BJ (cell line): ENCODE measurements at places on chromosomes 12 and 14.
A peak's percentile ranks its signal among the peaks of the same experiment; 100 is the strongest.

DNA sequence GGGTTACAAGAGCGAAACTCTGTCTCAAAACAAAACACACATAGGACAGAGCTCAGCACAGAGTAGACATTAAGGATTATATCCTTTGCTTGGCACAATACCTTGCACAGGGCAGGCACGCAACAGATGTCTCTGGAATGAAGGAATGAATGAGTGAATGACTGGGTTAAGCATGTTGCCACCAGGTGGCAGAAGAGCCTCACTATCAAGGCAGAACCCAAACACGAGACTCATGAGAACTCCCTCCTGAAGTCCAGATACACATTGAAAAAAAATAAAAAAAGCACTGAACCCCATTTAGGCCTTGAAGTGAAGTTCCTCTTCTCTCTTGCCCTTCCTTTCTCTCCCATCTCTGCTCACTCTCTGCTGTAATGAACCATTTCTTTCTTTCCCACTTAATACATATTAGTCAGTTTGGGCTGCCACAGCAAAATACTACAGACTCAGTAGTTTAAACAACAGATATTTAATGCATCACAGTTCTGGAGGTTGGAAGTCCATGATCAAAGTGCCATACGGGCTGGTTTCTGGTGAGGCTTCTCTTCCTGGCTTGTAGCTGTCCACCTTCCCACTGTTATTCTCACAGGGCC is 26.6 kb upstream of the LTA4H start:
- peak; percentile 28 for DNase-seq

DNA sequence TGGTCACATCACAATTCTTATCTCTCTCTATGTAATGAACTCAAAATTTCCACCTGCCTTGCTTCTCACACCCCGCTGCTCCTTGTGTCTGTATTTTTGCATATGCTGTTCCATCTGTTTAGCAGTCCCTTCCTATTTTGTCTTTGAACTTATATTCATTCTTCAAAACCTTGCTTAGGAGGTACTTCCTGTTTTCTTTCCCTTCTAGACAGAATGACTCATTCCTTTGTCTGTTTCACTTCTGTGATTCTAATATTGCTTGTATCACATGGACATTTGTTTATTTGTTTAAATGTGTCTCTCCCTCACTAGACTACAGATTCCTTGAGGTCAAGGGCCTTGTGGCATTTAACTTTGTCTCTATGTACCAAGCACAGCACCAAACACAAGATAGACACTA is 424.2 kb downstream of the ETNK1 start:
- no peak for DNase-seq

DNA sequence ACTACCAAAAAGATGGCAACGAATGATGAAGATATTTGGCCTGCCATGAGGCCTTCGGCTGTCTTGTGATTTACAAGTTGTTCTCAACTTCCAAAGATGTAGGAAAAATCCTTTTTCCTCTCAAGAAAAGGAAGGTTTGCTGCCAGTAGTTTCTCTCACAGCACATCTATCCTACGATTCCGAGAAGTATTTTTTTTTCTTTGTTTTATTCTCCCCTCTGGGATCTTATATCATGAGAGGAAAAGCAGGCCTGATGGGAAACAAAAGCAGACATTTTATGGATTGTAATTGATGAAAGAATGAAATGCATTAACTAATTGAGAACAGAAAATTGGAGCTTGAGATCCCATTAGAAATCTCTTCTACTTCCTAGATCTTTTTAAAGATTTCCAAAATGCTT is 1197.9 kb upstream of the SEL1L start:
- no peak for DNase-seq

- DNase-seq = no peak
These were observed 5.5 kb downstream of the AMN start for GRCh38 chr14:102927878-102928411.

- DNase-seq = no peak
These were observed 230.9 kb upstream of the NOVA1 start for GRCh38 chr14:26828741-26829140.

- no peak for DNase-seq
These were observed 199.9 kb upstream of the RTL1 start for GRCh38 chr14:101103321-101103901.

GRCh38 chr12:46491548-46491947 is 119.0 kb upstream of the SLC38A2 start:
- DNase-seq = no peak

- no peak for DNase-seq
These were observed 51.8 kb upstream of the NUAK1 start for GRCh38 chr12:106190581-106190980.

- DNase-seq = no peak
These were observed 20.9 kb downstream of the PUS7L start for GRCh38 chr12:43737646-43738045.

- no peak for DNase-seq
These were observed 383.8 kb downstream of the NOVA1 start for GRCh38 chr14:26213846-26214575.

DNA sequence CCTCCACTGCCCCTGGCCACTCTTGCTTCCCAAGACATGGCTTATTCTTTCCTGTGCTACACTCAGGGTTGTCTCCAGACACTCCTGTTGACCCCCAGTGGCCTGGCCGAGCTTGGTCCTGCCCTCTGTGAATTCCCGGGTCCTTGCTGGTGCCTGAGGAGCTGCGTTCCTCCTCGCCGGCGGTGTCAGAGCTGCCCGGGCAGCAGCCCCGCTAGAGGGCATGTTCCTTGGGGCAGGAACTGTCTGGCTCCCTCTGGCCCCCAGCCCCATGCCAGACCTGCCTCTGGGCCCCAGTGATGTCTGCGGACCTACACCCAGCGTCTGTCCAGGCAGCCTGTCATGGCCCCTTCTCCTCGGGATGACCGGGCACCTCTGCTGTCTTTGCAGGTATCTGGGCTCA is 68.4 kb downstream of the AACS start:
- no peak for DNase-seq

- no peak for DNase-seq
These were observed 91.7 kb downstream of the MYRFL start for GRCh38 chr12:69916544-69917235.

DNA sequence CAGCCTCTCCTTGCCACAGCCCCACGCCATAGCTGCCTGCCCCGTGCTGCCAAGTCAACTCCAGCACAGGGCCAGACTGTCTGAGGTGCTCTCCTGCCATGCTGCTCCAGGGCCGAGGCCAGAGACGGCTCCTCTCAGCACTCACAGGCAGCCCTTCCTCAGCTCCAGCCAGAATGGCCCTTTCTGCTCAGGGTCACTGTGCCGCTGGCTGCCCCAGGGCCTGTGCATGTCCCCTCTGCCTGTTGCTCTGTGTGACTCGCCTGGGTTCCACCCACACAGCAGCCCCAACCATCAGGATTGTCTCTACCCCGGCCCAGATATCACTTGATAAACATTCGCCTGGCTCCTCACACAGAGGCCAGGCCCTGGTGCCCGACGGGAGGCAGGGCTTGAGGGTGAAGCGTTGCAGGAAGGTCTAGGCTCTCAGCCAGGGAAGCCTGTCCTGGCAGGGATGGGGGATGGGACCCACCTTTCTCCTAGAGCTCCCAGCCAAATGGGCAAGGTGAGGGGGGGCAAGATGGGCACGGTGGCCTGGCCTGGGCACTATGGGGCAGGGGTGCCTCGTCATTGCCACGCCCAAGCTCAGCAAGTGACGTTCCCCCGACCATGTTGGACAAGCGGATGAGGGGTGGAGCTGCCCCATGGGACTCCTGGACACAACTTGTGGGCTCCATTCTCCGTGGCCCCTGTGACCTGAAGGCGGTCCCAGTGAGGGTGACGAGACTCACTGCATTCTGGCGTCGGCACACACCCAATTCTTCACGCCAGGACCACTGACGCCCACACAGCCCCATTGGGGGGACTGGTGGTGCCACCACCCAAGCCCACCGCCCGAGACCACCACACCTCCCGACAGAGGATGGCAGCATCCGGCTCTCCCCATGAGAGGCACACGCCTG is 27.4 kb upstream of the BTBD6 start:
- DNase-seq = no peak

DNA sequence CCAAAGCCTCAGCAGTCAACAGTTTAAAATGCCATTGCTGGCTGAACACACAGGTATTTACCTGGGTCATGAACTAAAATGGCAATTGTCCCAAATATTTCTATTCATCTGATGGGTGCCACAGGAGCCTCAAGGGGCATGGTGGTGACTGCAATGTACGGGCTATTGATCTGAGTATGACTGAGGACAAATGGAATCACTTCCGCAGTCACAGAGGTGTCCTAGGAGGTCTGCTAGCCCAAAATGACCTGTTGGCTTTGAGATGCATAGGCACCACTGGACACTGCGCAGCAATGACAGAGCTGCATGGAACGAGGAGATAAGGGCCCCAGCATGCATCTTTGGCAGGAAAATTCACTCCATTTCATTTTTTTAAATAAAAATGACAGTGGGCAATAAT is 474.1 kb upstream of the SOX5 start:
- DNase-seq = no peak

- no peak for DNase-seq
These were observed 187.8 kb downstream of the ADGRD1 start for GRCh38 chr12:131141514-131141913.

GRCh38 chr14:104161602-104162367 is 23.4 kb downstream of the KIF26A start:
- no peak for DNase-seq
